ENCODE measurements at places on chromosomes 7 and 10.

GRCh38 chr10:17993361-17993760, 41.6 kb downstream of the SLC39A12 start:
- no peak for DNase-seq

GRCh38 chr7:134777908-134778580, 1.4 kb upstream of the CALD1 start:
- DNase-seq: no peak

- DNase-seq: no peak
Observed at GRCh38 chr7:11642276-11642675, 189.7 kb downstream of the THSD7A start.

DNA sequence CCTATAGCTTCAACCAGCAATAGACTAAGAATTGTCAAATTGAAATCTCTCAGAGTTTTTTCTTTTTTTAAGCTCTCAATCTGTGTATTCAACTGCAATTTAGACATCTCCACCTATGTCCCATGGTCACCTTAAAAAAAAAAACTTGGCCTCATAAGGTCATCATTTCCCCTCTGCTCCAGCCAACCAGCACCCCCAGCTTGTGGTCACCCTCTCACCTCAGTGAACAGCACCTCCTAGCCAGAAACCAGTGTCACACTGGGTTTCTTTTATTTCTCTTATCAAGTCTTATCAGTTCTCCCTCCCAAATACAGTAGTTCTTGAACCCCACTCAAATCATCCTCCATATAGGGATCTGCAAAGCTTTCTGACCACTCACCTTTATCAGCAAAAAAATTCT, 4.0 kb downstream of the ITGB1 start:
- DNase-seq: no peak

DNA sequence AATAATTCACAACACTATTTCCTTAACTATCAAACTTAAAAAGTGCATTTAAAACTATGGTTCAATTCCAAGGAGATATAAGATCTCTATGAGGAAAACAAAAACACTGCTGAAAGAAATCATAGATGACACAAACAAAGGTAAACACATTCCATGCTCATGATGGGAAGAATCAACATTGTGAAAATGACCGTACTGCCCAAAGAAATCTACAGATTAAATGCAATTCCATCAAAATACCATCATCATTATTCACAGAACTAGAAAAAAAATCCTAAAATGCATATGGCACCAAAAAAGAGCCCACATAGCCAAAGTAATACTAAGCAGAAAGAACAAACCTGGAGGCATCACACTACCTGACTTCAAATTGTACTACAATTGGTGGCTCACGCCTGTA, 159.9 kb upstream of the EEPD1 start:
- no peak for DNase-seq

DNA sequence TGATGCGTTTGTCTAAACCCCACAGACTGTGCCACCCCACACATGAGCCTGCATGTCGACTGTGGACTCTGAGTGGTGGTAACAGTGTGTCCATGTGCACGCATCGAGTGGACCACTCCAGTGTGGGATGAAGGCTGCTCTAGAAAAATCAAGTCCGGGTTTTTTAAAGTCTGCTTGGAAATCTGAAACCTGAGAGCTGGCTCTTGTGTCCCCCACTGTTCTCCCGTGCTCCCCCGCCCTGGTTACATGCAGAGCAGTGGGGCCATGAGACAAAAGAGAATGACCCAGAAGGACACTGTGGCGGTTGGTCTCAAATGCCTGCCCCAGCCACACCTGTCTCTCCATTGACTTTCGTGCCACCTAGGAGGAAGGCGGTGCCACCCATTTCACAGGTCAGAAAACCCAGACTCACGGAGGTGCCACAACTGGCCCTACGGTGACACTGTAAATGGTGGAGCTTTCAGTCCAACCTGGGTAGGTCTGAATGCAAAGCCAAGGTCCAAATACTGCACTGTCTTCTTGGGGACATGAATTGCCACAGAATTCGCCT, 27.3 kb upstream of the PWWP2B start:
- no peak for DNase-seq

- no peak for DNase-seq
Observed at GRCh38 chr10:24893127-24893526, 59.3 kb downstream of the PRTFDC1 start.

DNA sequence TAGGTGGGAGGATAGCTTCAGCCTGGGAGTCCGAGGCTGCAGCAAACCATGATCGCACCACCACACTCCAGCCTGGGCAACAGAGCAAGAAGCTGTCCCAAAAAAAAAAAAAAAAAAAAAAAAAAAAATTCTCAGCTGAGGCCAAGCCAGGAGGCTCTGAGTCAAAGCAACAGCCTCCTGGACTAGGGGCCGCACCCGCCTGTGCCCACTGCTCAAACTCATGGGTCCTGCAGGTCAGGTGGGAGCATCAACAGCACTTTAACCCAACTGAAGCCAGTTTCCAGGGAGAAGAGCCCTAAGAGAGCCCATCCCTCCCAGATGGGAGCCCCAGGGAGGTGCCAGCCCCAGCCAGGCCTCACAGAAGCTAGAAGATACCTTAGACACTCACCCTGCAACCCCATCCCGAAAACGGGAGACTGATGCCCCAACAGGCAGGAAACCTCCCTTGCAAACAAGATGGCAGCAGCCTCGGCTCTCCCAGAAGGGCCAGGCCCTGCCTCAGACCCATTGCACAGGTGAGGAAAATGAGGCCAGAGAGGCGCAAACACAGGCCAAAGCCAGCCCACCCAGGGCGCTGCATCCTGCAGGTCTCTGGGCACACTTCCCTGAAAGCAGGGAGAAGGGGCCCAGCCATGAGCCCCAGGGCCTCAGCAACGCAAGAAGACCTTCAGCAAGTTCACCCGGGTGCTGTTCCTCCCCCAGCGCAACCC, 11.0 kb downstream of the PDGFA start:
- DNase-seq: no peak

GRCh38 chr10:8224591-8224990, 170.1 kb downstream of the GATA3 start:
- no peak for DNase-seq

GRCh38 chr10:38159004-38159403, 64.9 kb downstream of the ZNF37A start:
- DNase-seq: no peak

DNA sequence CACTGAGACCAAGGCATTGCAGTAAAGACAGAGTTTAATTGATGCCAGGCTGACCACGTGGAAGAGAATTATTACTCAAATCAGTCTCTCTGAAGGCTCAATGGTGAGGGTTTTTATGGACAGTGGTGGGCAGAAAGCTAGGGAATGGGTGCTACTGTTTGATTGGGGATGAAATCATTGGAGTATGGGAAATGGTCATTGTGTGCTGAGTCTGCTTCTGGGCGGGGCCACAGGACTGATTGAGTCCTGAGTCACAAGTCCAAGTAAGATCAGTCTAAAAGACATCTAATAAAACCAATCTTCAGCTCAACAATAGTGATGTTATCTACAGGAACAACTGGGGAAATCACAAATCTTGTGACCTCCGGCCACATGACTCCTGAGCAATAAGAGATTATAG, 868.4 kb downstream of the SORCS3 start:
- DNase-seq: no peak

- DNase-seq: no peak
Observed at GRCh38 chr7:152571068-152571467, 104.9 kb downstream of the XRCC2 start.

- no peak for DNase-seq
Observed at GRCh38 chr7:99478464-99479440, 6.1 kb downstream of the ZNF789 start.

DNA sequence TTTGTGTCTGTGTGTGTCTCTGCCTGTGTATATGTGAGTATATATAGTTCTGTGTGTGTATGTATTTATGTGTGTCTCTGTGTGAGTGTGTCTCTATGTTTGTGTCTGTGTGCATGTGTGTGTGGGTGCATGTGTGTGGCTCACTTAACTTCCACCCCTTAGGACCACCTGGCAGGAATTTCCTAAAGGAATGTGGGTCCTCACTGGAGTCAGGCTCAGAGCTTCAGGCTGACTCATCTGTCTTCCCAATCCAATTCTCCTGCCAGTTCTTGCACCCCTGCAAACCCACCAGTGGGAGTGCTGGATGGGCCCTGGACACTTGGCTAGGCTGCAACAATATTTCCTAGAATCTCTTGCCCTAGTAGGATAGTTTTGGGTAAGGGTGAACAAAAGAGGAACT, 70.2 kb upstream of the GRB10 start:
- no peak for DNase-seq

GRCh38 chr10:106355450-106355849, 809.1 kb downstream of the SORCS1 start:
- no peak for DNase-seq

DNA sequence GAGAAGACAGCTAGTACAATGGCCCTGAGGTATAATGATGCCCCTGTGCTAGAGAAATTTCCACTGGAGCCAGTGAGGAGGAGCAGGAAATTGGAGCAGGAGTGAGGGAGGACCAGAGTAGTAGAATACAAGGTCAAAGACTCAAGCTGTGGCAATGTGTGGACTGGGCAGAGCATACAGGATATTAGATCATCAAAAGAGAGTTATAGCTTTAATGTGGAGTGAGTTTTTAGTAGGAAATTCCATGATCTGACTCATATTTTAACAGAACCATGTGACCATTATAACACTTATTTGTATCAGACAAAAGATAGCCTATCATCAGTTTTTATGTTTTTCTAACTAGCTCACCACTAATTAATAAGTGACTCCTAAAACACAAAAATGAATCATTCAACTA, 154.1 kb downstream of the DGKB start:
- peak; percentile 87 for DNase-seq

- no peak for DNase-seq
Observed at GRCh38 chr7:21401944-21402343, 25.9 kb upstream of the SP4 start.

- peak; percentile 54 for DNase-seq
Observed at GRCh38 chr7:38398725-38399321, 125.4 kb upstream of the TARP start.

DNA sequence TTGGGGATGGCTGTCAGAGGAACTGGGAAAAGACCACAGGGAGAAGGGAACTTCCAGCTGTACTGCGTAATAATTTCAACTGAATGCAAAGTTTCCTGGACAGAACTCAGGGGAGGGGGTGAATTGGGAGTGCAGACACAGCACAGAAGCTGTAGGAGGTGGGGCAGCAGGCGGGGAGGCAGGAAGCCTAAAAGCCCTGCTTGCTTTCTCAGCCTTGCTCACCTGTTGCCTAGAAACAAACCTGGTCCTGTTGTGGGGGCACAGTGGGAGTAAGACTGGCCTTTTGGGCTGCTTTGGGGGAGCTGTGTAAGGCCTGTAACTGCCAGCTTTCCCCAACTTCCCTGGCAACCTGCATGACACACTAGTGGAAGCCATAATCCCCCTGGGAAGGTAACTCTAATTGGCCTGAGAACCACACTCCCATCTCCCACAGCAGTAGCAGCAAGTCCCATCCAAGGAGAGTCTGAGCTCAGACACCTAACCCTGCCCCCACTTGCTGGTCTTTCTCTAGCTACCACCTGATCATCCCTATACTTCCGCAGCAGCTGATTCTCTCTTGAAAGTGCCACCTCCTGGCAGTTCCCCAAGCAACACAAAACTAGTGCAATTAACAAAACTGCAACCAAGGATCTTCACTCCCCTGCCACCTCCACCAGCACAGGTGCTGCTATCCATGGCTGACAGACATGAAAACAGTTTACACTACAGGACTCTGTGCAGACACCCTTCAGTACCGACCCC, 1239.3 kb downstream of the SORCS1 start:
- DNase-seq: no peak

DNA sequence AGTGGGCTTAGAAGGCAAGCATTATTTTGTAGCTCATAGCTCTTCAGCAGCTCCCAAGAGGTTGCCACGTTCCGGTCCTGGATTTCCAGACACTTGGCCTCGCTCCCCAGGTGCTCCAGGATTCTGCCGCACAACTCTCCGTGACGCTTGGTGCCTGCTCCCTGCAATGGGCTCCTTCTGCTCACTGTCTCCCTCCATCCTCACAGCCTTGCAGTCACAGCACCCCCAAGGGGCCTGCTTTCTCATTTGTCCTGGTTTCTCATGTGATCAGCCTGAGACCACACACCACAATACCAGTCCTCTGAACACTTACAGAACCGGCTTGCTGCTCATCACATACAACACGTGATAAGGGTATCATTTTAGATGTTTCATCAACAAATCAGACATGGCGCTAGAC, 9.8 kb downstream of the IGFBP3 start:
- no peak for DNase-seq

DNA sequence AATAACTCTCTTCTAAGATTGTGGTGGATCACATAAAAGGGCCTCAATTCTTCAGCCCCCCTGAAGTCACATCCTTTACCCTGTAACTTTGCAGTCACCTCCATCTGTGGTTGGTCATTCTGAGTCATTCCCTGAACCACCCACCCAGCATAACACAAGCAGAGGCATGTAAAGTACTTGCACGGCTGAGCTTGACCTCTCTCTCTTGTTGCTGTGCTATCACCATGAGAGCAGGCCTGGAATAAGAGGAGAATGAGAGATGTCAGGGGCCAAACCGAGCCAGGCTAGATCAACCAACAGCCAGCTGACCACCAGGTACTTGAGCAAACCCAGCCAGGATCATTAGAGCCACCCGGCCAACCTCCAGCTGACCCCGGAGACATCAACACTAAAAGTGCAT, 13.5 kb upstream of the STK17A start:
- DNase-seq: peak; percentile 31

Data from kidney capillary endothelial cell (primary cell).